Activated T-helper 17 cell treated with anti-CD3 and anti-CD28 coated beads, Interleukin-2, amount 50 U/mL, for 72 hours (primary cell): ENCODE measurements at places on chromosomes 5 and 9. TPM values are rescaled to one million over a fixed set of nuclear protein-coding genes. Genes with fewer than 3 reads are reported as not detected.
A peak's percentile ranks its signal among the peaks of the same experiment; 100 is the strongest.

- ATAC-seq: no peak
Observed at GRCh38 chr9:97704345-97704677, 7.2 kb upstream of the XPA start.

DNA sequence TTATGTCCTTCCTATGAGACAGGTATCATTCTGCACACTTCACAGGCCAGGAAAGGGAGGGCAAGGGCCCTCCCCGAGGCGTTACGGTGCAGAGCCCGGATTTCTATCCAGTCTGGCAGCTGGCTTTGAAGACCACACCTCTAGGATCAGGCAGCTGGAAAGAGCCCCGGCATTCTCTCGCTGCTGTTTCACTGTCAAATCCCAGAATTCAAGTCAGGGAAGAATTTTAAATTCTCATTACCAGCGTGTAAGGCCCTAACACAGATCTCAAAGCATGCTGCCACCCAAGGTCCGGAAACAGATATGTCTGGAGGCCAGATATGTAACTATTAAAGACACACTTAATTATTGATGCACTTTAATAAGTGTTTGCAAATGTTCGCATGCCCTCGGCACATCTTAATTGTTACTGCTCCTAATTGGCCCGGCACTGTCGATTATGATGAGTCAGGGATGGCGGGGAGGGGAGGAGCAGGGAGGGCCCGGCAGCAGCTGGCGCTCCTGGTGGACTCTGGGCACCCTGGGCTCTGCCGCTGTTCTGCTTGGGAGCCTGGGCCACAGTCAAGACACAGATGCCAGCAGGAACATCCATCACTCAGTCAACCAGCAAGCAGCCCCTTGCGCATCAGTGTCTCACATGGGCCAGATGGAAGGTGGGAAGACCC, 76.3 kb upstream of the BARHL1 start:
- ATAC-seq: no peak

DNA sequence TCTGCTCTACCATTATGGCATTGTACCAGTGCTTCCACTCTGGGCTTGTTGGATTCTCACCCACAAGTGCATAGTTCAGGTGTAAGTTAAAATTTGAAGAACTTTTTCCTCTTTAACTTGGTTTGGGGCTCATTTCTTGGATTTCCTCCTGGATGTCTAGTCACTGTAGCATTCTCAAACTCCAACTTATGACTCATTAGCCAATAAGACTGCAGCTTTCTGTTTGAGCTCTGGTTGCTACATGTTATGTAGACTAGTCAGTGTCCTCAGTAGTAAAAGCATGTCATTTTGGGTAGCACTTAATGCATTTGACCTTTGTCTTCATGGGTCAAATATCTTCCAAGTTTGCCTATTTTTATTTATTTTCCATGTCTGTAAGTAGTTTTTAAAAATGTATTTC, 790.8 kb downstream of the BRINP1 start:
- no peak for ATAC-seq

DNA sequence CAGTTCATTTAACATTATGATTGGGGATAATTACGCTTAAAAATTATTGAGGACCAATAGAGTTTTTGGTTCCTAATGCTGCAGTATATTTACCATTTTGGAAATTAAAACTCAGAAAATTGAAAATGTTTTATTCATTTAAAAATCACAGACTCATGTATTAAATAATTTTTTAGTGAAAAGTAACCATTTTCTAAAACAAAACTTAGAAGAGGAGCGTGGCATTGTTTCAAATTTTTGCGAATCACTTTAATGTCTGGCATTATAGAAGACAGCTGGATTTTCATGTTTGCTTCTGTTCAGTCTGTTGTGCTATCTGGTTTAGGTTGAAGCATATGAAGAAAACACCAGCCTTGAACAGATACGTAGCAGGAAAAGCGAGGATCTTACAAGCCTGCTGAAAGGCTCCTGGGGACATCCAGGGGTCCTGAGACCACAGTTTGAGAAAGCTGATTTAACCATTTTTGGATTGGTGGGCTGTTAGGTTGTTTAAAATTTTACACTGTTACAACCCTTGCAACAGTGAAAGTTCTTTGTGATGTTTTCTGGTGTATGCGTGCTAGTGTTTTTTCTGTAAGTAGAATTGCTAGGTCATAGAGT, 1.6 kb downstream of the ZFYVE16 start:
- no peak for ATAC-seq

- ATAC-seq: no peak
Observed at GRCh38 chr5:146041180-146041789, 64.1 kb downstream of the PLAC8L1 start.

RNF208 gene
- 7.4 TPM for total RNA-seq

ADRB2 gene
- total RNA-seq: 1.1 TPM

DNA sequence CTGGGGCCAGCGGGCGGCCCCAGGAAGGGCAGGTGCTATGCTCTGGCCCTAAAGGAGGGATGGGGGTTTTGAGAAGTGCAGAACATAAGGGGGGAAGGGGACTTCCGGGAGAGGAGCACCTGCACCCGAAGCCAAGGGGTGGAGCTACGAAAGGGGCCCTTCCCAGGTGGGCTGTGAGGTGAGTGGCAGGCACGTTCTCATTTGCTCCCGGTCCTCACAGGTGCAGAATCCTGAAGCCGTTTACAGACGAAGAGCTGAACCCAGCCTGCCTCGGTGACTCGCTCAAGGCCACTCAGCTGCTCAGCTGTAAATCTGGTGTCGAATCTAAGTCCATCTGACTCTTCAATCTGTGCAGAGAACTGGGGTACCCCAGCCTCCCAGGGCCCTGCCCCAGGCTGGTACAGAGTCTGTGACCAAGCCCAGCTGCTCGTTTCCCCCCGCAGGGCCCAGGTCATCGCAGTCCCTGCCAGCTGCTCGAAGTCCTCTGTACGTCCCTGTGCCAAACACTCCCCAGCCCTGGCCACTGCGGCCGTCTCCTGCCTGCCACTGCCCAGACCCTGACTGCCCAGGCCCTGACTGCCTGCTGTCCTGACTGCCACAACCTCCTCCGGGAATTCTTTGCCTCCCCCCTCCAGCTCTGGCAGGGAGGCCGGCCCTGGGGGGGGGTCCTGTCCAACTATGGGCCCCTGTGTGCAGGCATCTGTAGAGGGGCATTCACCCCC, 53.8 kb upstream of the RXRA start:
- ATAC-seq: no peak

- no peak for ATAC-seq
Observed at GRCh38 chr5:143400541-143401226, 2.8 kb downstream of the NR3C1 start.

GRCh38 chr5:14760548-14761002, 96.1 kb downstream of the OTULIN start:
- ATAC-seq: no peak

BASP1 gene
- total RNA-seq: 0.48 TPM

MIGA2 gene
- total RNA-seq: 35.0 TPM

UGT3A1 gene
- not detected for total RNA-seq

- no peak for ATAC-seq
Observed at GRCh38 chr5:67032921-67033664, 163.5 kb downstream of the CD180 start.

- ATAC-seq: no peak
Observed at GRCh38 chr5:59665086-59665831, 228.3 kb downstream of the PDE4D start.

MED27 gene
- 34.6 TPM for total RNA-seq

NR4A3 gene
- 42.0 TPM for total RNA-seq

PCDHA4 gene
- not detected for total RNA-seq

PPIP5K2 gene
- total RNA-seq: 47.1 TPM

DNA sequence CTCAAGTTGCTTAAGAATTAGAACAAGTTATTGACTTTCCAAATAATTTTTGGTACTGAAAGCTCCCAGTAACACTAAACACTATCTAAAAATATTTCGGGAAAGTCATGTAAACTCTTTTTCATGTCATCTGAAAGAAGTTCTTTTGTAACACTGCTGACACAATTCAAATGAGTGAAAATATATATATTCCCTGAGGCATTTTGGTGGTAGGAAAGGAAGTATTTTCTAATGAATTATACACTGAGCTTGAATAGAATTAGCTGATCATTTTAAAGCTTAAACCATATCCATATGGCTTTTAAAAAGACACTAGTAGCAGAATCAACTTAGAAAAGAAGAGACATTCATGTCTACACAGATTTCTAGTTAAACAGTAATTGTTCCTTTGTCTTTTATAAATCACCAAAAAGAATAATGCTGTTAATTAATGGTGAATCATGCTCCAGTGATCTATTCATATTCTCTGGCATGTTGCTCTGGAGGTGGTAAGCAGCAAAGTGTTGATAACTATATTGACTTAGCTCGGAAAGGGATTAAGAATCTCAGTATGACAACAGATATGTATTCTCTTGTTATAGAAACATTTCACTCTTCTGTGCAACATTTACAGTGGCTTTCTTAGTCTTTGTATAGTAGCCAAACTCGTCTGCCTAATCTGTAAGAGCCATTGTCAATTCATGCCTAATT, 27.4 kb upstream of the RFX3 start:
- no peak for ATAC-seq

DNA sequence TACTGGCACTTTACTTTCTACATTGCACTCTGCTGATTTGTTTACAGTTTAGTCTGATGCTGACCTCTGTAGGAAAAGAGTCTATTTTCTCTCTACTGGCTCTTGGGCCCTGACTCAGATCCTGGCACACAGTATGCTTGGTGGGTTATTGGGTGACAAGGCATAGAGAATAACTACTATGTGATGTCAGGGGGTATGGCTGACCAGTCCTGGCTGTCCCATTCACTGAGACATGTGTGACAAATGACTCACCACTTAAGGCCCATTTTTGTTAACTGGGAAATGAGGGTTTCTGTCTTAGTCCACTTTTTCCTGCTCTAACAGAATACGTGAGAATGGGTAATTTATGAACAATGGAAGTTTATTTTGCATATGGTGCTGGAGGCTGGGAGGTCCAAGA, 66.4 kb downstream of the DAPK1 start:
- no peak for ATAC-seq

- ATAC-seq: peak; percentile 96
Observed at GRCh38 chr5:96151891-96152290, 190.2 kb upstream of the ELL2 start.

DNA sequence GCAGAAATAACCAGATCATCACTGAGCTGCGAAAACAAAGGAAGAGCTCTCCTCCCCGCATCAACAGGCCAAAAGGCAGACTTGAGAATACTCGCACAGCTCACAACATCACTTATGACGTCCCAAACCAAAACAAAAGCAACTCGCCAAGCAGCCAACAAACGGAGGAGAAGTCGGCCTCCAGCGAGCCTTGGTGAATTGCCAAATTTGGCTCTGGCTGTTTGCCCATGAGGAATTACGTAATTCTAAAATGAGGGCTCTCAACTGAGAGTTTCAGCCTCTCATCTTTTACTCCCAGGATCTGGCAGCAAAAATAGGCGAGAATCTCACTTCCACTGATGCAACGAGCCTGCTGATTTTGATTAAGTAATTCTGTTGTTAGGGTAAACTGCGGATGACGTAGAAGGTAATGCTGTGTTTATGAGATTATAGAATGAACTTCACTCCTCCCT, 51.7 kb upstream of the SEMA6A start:
- ATAC-seq: no peak

DNA sequence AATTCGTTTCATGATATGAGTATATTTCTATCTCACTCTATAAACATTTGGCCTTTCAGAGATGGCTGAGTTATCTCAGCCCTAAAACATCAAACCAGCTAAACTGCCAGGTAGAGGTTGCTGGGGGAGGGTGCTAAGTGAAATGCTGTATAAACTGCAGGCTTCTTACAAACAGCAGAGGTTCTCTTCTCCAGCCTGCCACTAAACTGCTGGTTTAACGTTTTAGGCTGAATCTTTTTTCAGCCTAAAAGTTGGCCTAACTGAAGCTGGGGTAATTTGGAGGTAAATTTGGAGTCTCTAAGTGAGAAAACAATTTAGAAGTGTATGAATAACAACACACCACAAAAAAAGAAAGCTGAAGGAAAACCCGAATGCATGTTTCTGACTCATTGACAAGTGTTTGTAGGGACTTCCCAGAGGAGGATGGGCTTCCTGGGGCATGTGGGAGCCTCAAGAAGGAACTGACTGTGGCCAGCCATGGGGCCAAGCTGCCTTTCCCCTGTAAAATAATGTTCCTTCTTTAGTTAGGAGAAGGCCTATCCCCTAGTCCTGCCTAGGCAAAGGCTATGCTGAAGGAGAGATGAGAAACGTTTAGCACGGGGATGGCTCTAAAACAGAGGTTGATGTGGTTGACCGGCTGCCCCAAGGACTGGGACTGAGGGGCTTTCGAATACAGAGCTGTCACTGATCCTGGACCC, 44.3 kb downstream of the SLC28A3 start:
- ATAC-seq: peak; percentile 84

GRCh38 chr9:86036555-86036954, 62.8 kb downstream of the GOLM1 start:
- no peak for ATAC-seq

DNA sequence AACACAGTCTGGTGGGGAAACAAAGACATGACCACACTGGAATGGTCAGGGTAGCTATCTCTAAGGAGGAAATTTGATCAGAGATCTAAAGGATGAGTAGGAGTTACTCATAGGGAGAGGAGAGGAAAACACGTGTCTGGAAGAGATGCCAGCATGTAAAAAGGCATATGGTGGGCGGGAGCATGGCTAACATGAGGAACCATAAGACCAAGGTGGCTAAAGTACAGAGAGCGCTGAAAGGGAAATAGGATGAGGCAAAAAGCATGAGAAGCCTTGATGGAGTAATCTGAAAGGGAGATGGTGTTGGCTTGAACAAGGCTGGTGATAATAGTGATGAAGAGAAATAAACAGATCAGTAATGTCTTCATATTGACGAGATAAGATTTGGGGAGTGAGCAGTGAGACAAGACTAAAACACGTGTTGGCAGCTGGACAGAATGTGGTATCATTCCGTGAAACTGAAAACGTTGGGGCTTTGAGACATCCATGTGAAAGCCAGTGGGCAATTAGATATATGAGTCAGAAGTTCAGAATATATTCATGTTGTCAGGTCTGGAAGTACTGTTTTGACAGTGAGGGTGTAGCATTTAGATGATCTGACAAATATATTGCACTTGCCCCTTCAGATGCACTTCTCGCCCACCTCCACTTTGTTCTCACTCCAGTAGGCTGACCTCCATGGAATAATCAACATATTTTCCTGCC, 209.1 kb upstream of the KCNN2 start:
- no peak for ATAC-seq

DNA sequence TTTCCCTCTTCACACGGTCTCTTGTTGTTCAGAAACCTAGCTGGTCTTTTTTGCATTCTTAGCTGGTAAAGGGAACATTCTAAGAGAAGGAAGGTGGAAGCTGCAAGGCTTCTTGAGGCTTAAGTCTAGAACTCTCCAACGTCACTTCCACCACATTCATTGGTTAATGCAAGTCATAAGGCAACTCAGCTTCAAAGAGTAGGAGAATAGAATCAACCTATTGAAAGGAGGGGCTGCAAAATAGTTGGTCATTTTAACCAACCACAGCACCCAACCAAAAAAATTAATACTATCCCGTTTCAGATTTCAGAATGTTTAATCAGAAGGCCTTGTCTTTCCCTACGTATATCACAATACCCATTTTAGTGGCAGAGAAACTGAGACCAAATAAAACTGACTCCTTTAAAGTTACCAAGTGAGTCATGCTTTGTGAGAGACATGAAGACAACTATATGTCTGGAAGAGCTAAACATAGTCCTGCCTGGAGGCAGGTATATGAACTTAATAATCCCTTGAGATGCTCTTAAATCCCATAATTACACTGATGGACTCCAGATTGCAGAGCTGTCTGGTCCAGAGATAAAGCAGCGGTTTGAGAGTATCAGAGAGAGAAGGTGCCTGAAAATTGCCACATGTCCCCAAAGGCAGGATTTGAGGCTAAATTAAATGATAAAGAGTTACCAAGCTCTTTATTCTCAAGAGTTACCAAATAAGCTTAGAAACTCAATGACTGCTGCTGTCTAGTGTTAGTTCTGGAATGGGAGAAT, 14.4 kb downstream of the DOCK8 start:
- peak; percentile 82 for ATAC-seq

GRCh38 chr9:121691890-121692289, 40.5 kb downstream of the DAB2IP start:
- ATAC-seq: no peak
